ENCODE measurements at places on chromosomes 16 and 17.

DNA sequence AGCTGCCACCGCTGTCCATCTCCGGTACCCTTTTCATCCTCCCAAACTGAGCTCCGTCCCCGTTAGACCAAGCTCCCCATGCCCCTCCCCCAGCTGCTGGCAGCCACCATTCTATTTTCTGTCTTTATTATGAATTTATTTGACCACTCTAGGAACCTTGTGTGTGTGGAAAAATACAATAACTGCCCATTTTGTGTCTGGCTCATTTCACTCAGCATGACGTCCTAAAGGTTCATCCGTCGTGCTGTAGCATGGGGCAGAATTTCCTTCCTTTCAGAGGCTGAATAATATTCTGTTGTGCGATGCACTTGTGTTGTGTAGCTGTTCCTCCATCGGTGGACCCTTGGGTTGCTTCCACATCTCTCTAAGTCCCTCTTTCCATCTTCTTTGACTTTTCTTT is 263.1 kb downstream of the SEC14L1 start:
- no peak for DNase-seq

- no peak for DNase-seq
These were observed 79.1 kb downstream of the GPR139 start for GRCh38 chr16:19994466-19995170.

- no peak for DNase-seq
These were observed 120.3 kb downstream of the KATNIP start for GRCh38 chr16:27670071-27670810.

GRCh38 chr16:26334218-26335111 is 642.7 kb downstream of the HS3ST4 start:
- DNase-seq: no peak

All from NCI-H187 (cell line).